NCI-H2107 (cell line): ENCODE measurements at places on chromosomes 11 and 22.

DNA sequence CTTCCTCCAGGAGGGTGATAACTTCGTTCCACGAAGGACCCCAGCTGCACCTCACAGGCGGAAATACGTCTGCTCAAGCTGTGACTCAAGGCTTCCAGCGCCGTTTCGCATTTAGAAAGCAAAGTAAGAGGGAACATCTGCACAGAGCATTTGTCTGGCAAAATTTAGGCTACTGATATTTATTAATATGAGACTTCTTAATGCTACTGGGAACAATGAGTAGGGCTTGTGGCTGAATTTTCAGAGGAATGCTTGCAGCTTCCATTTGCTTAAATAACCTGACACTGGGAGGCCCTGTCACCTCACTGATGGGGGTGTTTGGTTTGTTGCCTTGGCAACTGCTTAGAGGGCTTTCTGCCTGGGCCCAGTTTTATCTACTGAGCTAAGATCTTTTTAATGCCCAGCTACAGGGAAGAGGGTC, 14.7 kb upstream of the ST14 start:
- DNase-seq, result no peak

DNA sequence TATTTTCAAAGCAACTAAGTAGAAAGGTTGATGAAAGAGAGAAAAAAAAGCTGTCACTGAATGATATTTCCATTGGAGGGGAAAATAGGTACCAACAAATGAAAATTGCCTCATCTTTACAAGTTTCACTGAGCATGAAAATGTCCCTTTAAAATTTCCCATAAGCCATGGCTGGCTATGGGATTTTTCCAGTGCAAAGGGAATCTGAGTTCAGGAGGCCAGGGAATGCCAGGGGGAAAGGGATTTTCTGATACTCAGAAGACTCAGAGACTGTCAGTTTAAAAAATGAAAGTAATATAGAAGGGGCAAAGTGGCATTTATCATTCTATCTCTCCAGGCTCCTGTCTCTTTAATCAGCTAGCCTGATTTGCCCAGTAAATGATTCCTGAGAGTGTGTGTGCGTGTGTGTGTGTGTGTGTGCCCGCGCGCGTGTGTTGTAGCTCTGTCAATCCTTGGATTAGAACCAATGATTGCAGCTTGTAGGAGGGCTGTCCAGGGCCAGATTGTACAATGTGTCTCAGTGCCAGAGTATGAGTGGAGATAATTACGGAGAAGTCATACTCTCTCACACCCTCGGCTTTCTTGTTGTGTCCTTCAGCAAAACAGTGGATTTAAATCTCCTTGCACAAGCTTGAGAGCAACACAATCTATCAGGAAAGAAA, at the start of gene NTM:
Gene NTM (plus strand): TSS at position 526 of the 662 bp plus-strand sequence.
- no peak for DNase-seq

DNA sequence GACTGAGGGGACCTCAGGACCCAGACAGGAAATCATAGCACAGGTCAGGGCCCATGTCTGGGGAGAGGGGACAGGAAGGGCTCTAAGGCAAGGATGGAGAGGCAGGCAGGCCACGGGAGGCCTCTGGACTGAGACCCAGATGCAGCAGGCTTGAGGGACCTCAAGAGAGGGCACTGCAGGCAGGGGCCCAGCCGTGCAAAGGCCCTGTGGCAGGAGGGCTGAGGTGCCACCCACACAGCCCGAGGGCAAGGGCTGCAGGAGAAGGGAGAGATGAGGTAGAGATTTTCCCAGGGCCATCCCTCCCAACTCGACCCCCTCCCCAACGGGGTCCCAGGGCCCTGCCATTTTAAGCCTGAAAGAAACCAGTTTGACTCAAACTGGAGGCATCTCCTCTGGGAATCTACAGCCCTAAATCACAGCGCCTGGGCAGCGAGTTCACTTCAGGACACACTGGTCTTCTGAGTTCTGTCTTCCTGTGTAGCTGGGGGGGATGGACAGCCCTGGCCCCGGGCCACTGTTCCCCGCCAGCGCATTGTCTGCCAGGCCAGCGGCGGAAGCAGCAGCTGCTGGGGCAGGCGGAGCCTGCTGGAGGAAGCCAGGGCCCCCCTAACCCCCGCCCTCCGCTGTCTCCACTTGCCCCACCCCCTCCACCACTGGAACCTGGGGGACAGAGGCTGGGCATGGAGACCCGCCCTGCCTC, 20.3 kb upstream of the WNT7B start:
- no peak for DNase-seq

- DNase-seq, result no peak
These were observed 24.2 kb downstream of the RTN3 start for GRCh38 chr11:63705526-63705925.

GRCh38 chr11:46490666-46491065, 99.1 kb upstream of the CHRM4 start:
- no peak for DNase-seq

DNA sequence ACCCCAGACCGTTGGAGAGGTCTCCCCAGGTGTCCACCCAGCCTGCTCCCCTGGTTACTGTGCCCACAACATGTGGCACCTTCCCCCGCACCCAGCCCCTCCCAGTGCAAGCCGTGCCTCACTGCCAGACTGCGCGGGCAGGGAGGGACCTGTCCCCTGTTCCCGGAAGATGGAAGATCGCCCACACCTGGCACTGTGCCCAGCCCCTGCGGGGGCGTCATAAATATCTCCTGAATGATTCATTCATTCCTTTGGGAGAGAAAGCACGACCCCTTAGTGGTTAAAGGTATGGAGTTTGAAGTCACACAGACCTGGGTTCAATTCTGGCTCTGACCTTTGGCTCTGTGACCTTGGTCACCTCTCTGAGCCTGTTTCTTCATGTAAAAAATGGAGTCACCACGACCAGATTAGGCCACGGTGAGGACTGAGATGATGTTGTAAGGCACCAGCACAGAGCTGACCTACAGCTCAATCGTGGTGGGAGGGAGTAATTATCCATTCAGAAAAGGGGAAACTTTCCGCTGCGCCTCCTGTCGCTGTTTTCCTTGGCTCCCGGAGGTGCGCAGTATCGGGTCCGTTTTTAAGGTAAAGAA, 497 bp upstream of the SYT12 start:
- DNase-seq, result no peak

DNA sequence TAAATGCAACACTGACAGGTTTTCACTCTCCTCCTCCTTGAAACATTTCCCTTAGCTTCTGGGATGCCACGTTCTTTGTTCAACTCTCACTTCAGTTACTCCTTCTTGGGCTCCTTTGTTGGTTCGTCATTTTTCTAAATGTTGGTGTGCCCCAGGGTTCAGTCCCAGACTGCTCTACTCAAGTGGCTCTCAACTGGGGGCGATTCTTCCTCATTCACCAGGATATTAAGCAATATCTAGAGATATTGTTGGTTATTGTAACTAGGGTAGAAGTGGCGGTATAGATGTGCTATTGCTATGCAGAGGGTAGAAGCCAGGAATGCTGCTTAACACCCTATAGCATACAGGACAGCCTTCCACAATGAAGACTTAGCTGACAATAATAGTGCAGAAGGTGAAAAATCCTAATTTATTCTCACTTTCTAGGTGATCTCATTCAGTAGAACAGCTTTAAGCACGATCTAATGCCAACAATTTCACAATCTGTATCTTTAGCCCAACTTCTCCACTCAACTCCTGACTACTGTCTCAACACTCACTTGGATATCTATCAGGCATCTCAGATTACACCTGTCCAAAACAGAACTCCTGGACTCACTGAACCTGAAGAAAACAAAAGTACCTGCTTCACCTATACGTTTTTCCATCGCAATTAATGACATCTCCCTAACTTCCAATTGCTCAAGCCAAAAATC, 4.6 kb downstream of the NUP160 start:
- DNase-seq, result no peak

- no peak for DNase-seq
These were observed 276.1 kb downstream of the SBF2 start for GRCh38 chr11:10017911-10018310.

DNA sequence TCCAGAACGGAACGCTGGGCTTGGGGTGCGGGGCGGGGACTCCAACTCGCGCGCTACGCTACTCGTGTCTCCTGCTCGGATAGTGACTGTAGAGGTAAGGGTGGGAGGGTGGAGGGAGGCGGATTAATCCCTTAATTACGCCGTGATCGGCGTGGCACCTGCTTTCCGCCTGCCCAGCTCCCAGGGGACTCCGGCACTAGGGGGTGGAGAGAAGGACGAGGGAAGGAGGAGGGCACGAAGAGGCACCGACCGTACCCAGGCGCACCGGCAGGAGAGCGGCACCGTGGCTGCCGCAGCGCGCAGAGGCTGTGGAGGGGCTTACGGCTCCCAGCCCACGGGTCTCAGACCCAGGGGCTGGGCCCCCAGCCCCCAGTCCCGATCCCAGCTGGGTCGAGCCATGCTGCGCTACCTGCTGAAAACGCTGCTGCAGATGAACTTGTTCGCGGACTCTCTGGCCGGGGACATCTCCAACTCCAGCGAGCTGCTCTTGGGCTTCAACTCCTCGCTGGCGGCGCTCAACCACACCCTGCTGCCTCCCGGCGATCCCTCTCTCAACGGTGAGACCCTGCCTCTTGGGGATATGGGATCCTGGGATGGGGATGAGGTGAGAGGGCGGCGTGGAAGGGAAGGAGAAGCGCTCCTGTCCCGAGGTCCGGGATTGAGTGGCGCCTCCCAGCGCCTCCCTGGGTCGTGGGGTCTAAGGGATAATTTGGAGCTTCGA, at the start of gene ROBO3:
Gene ROBO3 (plus strand): TSS at position 252 of the 721 bp plus-strand sequence. CDS start 146 bp downstream, at position 398.
- DNase-seq, result no peak

DNA sequence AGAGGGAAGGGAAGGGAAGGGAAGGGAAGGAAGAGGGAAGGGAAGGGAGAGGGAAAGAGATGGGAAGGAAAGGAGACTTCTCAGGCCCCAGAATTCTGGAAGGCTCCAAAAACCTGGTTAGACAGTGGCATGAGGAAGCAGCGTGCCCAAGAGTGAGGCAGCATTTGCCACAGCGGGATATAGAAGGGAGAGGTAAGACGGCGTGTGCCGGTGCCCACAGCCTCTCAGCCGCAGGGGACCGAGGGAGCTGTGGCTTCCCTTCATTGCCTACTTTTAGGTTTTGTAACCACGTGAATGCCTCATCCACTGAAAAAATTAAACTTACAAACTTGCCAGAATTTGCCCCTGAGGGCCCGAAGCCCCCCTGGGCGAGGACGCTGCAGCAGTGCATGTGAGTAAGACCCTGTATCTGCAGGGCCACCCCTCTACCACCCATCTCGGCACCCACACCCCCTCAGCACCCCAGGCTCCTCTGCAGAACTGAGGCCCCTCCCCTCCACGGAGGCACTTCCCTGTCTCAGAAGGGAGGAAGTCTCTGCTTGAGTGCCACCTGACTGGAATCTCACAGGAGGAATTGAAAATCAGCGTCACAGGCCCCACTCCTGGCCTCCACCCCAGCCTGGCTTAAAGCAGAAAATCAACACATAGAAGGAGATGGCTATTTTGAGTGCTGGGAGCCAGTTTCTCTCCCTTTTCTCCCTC, 58.1 kb downstream of the LINC01488 start:
- DNase-seq, result no peak

DNA sequence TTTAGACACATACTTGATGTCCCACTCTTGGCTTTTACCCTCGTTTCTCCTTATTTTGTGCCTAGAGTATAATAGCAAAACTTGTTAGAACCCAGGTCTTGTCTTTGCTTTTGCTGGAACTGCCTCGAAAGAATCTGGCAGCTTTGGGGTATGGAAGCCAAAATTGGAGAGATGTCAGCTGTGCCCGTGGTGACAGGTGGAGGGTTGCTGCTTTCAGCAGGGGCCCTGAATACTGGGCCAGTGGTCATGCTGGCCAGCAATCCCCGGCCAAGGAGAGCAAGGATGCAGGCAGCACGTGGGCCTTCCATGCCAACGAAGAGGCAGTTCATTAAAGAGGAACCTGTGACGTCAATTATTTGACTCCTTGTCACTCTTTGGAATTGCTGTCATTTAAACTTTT, 181.1 kb downstream of the HIPK3 start:
- no peak for DNase-seq

DNA sequence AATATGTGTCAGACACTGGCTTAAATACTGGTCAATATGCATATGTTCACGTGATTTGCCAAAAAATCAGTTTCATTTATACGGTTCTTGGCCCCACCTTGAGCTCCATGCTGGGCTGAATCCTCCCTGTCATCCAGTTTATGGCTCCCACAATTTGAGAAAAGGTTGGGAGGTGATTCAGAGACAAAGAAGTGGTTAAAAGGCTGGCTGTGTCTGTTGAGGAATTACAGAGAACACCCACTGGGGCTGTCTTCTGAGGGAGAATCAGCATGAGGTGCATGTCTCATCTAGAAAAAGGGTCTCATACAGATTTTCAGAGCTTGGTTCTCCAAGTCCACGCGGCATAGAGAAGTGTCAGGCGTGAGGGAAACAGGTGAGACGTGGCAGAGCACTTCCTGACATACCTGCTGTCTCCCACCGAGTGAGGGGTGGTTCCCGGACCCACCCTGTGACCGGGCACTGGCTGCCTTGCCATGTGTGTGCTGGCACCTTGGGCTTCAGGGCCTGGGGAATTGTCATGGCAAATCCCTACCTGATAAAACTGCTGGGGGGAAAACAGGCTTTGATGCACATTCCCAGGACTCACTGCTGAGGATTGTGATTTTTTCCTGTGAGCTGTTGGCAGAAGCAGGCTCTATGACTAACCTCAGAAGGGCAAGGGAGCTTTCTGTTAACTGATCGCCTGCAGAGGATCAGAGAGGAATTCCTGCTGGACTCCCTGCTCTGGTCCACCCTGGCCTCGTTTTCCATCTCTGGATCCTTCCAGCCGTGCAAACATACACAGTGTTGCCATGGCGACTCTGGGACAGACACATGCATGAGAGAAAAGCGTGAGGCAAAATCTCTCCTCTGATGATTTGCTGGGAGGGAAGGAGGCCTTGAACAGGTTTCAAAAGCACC, 223.6 kb downstream of the ADAMTS15 start:
- no peak for DNase-seq

DNA sequence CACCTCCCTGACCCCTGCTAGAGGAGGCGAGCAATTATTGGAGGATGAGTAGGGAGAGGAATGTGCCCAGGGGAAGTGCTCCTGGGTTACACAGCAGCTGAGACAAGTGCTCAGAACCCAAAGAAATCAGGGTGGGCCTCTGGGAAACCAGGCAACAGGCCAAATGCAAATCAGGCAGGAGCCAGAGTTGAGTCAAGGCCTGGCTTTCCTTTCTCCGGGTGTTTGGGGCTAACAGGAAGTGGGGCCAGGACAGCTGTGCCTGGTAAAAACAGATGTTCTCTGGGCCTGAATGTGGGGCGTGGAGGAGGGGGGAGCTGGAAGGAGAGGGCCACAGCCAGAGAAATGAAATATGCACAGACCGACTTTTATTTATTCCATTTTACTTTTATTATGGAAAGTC, 22.0 kb downstream of the MFNG start:
- no peak for DNase-seq

DNA sequence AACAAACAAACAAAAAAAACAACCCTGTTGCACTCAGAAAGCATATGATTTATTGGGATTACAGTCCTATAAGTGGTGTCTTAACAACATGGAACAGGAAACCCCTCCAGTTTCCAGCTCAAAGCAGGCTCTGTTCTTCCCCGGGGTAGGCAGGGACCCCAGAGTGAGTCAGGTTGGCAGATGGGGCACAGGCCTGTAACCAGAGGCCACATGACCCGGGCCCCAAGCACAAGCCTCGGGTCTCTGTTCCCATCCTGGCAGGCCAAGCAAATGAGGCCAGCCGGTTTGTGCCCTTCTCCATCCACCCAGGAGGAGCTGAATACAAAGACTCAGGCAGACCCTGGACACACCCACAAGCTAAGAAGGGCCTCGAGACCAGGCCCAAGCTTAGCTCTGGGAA, 75.8 kb downstream of the NAT10 start:
- DNase-seq, result no peak

- no peak for DNase-seq
These were observed 36.3 kb downstream of the CSTPP1 start for GRCh38 chr11:46972821-46973220.

GRCh38 chr22:39174498-39175352, 22.2 kb upstream of the CBX7 start:
- DNase-seq, result no peak
